Muscle of leg (tissue), 16 donors: ENCODE measurements at places on chromosomes 12 and 14. TPM values are rescaled to one million over a fixed set of nuclear protein-coding genes. Genes with fewer than 3 reads are reported as not detected.

The TCTN1 gene
- 24.9 TPM for total RNA-seq

The STXBP6 gene
- 21.4 TPM for total RNA-seq

The METAP2 gene
- 81.0 TPM for total RNA-seq

The NOVA1 gene
- total RNA-seq: 7.9 TPM

The SPTSSA gene
- 5.1 TPM for total RNA-seq

The SERPINA9 gene
- total RNA-seq: not detected

The ANKRD33 gene
- total RNA-seq: 0.04 TPM

The DHRS2 gene
- total RNA-seq: 0.09 TPM

The FKBP11 gene
- 18.6 TPM for total RNA-seq

The CCDC177 gene
- total RNA-seq: under 0.01 TPM

GRCh38 chr12:94427501-94428381 lies 31.9 kb downstream of the CEP83 start:
- peak overlapping the region; percentile 53 for H3K27ac ChIP-seq
- H3K4me1 ChIP-seq: peaks cover 4% of the 10 kb centered on the region
- DNase-seq: peak; percentile 90
- peaks cover 3% of the 10 kb centered on the region for H3K36me3 ChIP-seq

DNA sequence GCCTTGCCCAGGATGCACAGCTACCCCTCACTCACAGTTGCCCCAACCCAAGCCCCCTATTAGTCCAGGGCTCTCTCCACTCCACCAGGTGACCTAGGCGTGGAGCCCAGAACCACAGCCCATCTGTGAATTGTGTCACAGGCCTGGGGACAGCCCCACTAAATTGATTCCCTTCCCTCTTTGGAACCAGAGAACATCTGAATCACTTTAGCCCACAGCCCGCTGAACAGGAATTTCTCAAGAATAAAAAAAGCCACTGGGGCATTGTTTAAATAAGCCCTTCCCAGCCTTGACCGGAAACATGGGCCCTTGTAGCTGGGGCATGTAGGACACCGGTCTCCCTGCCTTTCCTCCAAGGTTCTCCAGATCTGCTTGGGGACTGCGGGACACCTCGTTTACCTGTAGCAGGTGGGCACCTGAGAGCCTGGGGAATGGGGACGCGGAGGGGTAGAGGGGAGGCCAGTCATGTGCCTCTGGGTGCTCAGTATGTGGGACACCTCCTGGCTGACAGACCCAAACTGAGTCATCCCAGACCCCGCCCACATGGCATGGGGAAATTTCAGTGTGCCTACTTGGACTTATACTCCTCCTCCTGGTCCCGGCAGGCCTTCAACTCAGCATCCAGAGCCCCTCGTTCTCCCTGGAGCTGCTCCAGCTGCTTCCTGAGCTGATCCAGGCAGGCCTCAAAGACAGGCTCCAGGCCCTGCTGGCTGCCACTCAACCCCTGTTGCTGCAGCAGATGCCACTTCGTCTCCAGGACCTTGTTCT lies 1.3 kb downstream of the KRT78 start:
- no peak overlapping the region for H3K27ac ChIP-seq
- H3K27me3 ChIP-seq: peaks cover 5% of the 10 kb centered on the region
- DNase-seq: no peak

- no peak overlapping the region for H3K27ac ChIP-seq
- peaks cover 4% of the 10 kb centered on the region for H3K27me3 ChIP-seq
- no peaks in the 10 kb centered on the region for H3K4me1 ChIP-seq
- no peak overlapping the region for H3K4me3 ChIP-seq
- no peak for DNase-seq
- H3K36me3 ChIP-seq: no peaks in the 10 kb centered on the region
These were observed 75.9 kb downstream of the CCDC60 start for GRCh38 chr12:119410396-119410795.

DNA sequence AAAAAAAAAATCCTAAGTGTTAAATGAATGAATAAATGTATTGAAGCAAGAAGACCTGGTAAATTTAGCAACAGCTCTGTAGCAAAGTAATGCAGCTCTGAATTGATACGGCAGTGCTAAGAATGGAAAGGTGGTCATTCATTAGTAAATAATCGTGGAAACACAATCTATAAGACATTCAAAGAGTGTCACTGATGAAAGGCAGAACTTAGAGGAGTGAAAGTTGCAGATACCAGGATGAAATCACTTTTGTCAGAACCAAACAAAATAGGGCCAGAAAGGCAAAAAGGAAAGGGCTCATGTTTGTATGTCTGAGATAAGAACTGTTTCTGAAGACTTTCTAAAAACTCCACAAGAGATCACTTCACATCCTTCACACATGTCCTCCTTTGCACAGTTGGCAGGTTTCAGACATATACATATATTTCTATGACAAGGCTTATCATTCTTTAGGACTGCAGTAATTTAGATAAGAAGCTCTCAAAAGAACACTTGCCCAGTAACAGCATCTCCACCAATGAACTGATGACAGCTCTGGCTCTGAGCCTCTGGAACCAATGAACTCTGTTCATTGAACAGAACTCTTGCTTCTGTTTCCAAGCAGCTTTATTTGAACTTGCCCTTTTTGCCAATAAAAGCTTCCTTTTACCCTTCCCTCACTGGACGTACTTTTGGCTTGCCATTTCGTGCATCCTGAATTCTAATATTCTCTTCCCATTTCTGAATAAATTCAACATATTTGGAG lies 4.2 kb upstream of the LRR1 start:
- no peak overlapping the region for H3K4me3 ChIP-seq
- H3K27me3 ChIP-seq: no peaks in the 10 kb centered on the region
- peak; percentile 59 for DNase-seq
- peaks cover 2% of the 10 kb centered on the region for H3K4me1 ChIP-seq
- H3K36me3 ChIP-seq: no peaks in the 10 kb centered on the region
- no peak overlapping the region for H3K27ac ChIP-seq

DNA sequence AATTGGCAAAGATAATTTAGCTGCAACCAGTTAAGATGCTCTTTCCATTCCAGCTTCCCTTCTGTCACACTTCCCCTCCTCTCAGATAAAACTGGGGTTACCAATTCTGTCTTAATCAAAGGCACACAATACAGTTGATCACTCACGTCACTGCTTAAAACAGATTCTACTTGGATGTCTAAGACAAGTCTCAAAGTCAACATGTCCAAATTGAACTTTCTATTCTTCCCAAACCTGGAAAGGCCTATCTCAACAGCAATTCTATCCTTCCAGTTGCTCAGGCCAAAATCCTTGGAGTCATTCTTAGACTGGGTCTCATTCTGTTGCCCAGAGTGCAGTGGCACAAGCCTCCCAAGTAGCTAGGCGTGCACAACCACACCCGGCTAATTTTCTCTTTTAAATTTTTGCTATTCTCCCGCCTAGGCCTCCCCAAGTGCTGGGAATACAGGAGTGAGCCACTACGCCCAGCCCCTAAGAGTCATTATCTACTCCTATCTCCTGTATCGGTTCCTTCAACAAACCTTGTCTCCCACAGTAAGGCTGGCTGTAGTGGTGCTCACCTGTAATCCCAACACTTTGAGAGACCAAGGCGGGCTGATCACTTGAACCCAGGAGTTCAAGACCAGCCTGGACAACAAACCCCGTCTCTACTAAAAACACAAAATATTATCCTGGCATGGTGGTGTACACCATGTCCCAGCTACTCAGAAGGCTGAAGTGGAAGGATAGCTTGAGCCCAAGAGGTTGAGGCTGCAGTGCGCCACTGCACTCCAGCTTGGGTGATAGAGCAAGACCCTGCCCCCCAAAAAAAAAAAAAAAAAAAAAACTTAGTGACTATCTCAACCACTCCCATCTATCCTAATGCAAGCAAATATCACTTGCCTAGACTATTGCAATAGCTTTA lies 4.7 kb downstream of the RPS29 start:
- no peaks in the 10 kb centered on the region for H3K27me3 ChIP-seq
- no peak overlapping the region for H3K4me3 ChIP-seq
- peaks cover 13% of the 10 kb centered on the region for H3K4me1 ChIP-seq

- no peaks in the 10 kb centered on the region for H3K27me3 ChIP-seq
- H3K27ac ChIP-seq: no peak overlapping the region
- H3K36me3 ChIP-seq: no peaks in the 10 kb centered on the region
- H3K4me3 ChIP-seq: no peak overlapping the region
These were observed 125.8 kb downstream of the SLC38A4 start for GRCh38 chr12:46699986-46700385.

GRCh38 chr14:100617410-100618317 lies 30.4 kb upstream of the BEGAIN start:
- H3K4me1 ChIP-seq: peaks cover 35% of the 10 kb centered on the region
- H3K4me3 ChIP-seq: no peak overlapping the region
- H3K27ac ChIP-seq: no peak overlapping the region

DNA sequence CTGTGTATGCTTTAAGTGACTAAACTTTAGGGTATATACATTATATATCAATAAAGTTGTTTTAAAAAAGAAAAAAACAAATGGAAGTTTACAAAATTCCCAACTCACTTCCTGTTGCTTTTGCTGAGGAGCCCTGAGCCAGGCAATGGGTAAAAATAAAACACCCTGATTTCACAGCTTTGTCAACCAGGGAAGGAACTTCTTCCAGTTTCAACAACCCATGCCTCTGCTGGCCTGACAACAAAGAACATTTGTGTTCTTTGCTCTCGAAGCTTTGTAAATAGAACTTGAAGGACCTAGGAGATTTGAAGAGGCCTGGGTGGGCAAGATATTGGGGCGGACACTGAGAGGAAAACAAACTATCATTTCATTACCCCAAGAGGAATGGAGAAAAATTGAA lies 141.2 kb upstream of the NOS1 start:
- H3K4me3 ChIP-seq: no peak overlapping the region
- H3K36me3 ChIP-seq: no peaks in the 10 kb centered on the region
- DNase-seq: no peak
- H3K27me3 ChIP-seq: peaks cover 2% of the 10 kb centered on the region
- no peaks in the 10 kb centered on the region for H3K4me1 ChIP-seq
- H3K27ac ChIP-seq: no peak overlapping the region

GRCh38 chr14:22400655-22401259 lies 188.3 kb downstream of the DAD1 start:
- peak overlapping the region; percentile 44 for H3K27ac ChIP-seq
- DNase-seq: peak; percentile 72
- no peak overlapping the region for H3K4me3 ChIP-seq

DNA sequence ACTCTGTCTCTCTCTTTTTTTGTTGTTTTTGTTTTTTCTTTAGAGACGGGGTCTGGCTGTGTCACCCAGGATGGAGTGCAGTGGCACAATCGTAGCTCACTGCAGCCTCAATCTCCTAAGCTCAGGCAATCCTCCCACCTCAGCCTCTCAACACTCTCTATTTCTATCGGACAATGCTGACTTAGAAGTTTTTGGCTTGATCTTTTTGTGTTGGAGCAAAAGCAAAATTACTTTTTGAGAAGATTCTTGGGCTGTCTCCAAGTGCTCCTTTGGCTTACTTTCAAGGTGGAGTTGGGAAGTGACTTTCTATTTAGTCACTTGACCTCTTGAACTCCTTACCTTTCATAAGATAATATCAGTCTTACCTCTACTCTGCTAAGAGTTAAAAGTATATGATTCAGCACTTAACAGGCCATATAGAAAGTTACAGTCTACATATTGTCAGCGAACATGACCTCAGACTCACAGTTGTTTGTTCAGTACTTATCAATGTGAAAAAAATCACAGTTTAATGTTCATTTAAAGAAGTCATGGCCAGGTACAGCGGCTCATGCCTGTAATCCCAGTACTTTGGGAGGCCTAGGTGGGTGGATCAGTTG lies 15.4 kb upstream of the MIA2 start:
- DNase-seq: no peak
- no peaks in the 10 kb centered on the region for H3K27me3 ChIP-seq
- H3K4me3 ChIP-seq: no peak overlapping the region
- no peaks in the 10 kb centered on the region for H3K36me3 ChIP-seq
- no peaks in the 10 kb centered on the region for H3K4me1 ChIP-seq

- H3K27ac ChIP-seq: no peak overlapping the region
- no peaks in the 10 kb centered on the region for H3K36me3 ChIP-seq
- no peak overlapping the region for H3K4me3 ChIP-seq
- peak; percentile 28 for DNase-seq
These were observed 61.9 kb upstream of the BEGAIN start for GRCh38 chr14:100649173-100649519.

GRCh38 chr12:109711596-109712461 lies 1.8 kb upstream of the FAM222A start:
- H3K4me1 ChIP-seq: peaks cover 26% of the 10 kb centered on the region
- no peak overlapping the region for H3K27ac ChIP-seq
- no peaks in the 10 kb centered on the region for H3K36me3 ChIP-seq

GRCh38 chr12:48969833-48970701 lies 1.5 kb downstream of the WNT10B start:
- peak; percentile 43 for DNase-seq
- H3K4me3 ChIP-seq: peak overlapping the region; percentile 15
- peaks cover 89% of the 10 kb centered on the region for H3K27me3 ChIP-seq

- peaks cover 16% of the 10 kb centered on the region for H3K4me1 ChIP-seq
- H3K36me3 ChIP-seq: peaks cover 20% of the 10 kb centered on the region
- no peak overlapping the region for H3K27ac ChIP-seq
- peaks cover 5% of the 10 kb centered on the region for H3K27me3 ChIP-seq
- H3K4me3 ChIP-seq: no peak overlapping the region
- peak; percentile 38 for DNase-seq
These were observed 1.5 kb downstream of the PRDM4 start for GRCh38 chr12:107759410-107759809.
